Stimulated activated CD8-positive, alpha-beta memory T cell treated with anti-CD3 and anti-CD28 coated beads, Interleukin-15, amount 100 ng/mL, for 1 hour (primary cell): ENCODE measurements at places on chromosomes 6 and 20.

DNA sequence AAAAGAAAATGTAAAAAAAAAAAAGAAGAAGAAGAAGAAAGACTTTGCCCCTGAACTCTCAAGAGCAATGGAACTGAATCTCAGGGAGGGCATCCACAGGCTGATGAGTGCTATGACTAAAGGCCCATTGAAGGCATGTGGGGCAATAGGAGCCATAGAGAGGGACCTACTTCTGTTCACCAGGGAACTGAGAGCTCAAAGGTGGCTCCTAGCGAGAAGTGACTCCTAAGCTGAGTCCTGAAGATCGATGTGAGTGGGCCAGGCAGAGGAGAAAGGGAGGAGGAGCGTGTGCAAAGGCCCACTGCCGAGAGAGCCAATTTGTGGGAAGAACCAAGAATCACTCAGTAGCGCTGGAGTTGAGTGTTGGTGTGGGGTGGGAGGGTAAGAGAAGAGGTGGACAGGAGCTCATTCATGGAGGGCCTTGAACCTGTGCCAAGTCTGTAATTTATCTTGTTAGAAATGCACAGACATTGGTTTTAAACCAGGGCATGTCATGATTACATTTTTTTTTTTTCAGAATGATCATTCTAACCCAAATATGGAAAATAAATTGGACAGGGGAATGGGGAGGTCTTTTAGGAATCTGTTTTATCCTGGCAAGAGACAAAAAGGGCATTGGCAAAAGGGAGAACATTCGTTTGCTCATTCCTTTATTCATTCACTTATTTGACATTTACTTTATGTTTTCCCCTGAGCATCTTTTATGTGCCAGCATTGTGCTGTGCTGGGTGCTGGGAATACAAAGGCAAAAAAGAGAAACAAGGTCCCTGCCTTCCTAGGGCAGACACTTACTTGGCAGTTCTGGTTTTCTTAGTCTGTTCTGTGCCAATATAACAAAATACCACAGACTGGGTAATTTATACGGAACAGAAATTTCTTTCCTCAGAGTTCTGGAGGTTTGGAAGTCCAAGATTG, 67.4 kb upstream of the DSP start:
- no peak for DNase-seq

DNA sequence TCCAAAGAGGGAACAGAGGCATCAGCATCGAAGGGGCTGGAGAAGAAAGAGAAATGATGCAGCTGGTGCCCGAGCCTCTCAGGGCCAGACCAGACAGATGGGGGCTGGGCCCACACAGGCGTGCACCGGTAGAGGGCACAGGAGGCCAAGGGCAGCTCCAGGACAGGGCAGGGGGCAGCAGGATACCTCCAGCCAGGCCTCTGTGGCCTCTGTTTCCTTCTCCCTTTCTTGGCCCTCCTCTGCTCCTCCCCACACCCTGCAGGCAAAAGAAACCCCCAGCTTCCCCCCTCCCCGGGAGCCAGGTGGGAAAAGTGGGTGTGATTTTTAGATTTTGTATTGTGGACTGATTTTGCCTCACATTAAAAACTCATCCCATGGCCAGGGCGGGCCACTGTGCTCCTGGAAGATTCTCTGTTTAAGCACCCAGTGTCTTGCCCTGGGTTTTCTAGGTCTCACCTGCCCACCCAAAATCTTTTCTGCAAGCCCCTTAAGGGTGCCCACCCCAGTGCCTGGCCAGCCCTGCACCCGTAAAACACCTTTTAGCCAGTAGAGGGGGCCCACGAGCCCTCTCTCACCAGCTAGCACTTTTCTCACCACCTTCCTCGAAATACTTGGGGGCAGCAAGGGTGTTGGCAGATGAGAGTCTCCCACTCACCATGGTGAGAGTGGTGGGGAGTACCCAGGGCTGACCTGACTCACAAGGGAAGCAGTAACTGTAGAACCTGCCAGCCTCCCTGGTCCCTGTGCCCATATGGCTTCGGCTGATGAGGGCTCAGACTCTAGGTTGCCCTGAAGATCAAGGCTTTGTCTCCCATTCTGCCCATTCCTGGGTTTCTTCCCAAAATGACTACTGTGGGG, 35.7 kb upstream of the ID1 start:
- peak; percentile 42 for DNase-seq

DNA sequence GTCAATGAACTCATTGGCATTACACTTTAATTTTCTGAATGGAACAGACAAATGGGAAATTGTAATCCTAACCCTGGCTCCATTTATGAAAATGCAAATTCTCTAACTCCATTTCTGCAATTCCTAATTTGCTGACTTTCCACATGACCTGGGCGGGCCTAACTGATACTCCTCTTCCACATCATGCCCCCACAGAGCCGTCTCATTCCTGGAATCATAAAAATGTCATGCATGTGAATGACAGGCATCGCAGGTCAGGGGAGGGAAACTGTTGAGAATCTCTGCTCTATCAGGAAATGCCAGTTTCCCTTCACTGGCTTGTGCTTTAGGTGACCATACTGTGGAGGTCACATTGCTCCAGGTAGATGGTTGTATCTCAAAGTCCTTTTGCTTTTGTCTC, 165.1 kb downstream of the ZNF217 start:
- DNase-seq: no peak

GRCh38 chr6:110137924-110138887, 41.3 kb downstream of the WASF1 start:
- no peak for DNase-seq

DNA sequence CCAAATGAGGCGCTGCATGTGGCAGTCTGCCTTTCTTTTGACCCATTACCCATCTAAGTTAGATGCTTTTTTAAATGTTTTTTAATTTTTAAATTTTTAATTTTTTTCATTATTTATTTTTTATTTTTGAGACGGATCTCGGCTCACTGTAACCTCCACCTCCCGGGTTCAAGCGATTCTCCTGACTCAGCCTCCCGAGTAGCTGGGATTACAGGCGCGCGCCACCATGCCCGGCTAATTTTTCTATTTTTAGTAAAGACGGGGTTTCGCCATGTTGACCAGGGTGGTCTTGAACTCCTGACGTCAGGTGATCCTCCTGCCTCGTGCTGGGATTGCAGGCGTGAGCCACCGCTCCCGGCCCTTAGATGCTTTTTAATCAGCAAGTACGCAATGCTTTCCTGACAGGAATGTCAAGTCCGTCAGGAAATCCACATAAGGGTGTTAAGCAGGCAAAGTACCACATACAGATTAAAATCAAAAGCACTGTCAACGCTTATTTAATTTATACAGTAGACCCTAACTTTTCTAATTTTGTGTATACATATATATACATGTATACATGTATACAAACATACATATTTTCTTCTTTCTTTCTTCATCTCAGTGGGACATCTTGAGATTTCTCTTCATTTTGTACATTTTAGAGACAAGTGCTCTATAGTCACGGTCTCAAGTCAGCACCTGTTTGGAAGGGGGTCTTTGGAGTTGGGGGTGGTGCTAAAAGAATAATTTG, 995 bp upstream of the GSTA4 start:
- DNase-seq: no peak

DNA sequence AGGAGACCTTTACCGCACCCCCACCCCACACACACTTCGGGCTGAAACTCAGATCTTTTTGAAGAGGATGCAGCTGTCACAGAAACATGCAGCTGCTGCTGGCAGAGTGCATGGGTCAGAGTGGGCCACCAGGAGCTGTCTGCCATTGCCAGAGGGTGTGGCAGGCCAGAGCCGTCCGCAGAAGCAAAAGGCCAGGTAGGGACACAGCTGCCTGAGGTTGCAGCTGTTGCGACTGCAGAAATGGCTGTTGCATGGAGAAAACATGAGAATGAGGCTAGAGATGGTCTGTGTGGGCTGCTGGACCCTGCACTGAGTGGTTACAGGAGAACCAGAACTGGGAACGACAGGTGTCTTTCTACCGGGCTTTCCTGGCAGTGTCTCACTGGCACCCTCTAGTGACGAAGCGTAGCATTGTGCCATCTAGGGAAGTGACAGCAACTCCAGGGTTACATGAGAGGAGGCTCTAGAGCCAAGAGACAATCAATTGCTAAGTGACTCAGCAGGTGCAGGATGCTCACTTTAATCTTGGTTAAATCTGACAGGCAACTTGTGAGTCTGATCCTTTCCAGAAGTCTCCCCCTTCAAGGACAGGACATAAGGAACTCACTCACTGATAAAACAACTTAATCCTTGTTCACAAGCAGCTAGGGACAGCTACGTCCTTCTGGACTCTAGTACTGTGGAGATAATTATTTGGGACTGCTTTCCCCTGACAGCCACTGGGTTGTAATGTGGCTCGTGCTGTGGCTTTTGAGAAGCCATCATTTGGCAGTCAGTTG, 29.1 kb upstream of the SERPINB9 start:
- DNase-seq: peak; percentile 75

DNA sequence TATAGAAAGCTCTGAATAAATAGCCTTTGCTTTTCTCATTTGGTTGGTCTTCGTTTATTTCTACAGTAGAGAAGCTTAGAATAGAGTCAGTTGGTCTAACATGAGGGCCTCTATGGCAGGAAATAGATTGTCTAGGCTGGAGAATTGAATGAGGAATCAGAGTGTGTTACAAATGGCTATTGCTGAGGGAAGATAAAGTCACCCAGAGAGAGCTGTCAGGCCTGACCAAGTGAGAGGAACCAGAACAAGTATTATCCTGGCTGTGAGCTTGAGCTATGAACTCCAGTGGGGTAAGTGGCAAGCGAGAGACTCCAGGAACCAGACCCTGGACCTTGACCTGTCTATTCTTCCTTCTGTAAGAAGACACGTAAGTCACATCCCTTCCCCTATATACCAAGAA, 353.1 kb downstream of the CD83 start:
- DNase-seq: no peak

DNA sequence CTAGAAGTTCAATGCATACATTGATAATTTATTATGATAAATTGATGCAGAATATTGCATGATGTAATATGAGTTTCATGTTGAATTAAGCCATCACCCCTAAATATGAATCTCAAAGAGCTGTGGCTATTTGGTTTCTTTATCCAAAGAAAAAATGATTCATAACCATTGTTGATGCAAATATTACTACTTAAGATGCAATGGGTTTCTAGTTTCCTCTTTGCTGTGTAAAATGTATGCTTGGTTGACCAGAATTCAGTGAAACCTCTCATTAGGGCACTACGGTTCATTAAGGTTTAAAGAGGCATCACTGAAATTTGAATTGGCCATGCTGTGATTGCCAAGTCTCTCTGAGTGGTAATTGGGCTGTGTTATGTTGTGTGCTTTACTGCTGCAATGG, 492.5 kb upstream of the FLRT3 start:
- no peak for DNase-seq
